ENCODE measurements at places on chromosomes 4 and X. TPM values are rescaled to one million over a fixed set of nuclear protein-coding genes. Genes with fewer than 3 reads are reported as not detected.

The PASD1 gene
- not detected for total RNA-seq

The ATP1B4 gene
- total RNA-seq: not detected

The SLC16A2 gene
- total RNA-seq: 0.99 TPM

The MAP3K15 gene
- not detected for total RNA-seq

The SATL1 gene
- total RNA-seq: not detected

The HELT gene
- not detected for total RNA-seq

The SLC49A3 gene
- 2.5 TPM for total RNA-seq

- H3K4me3 ChIP-seq: no peak overlapping the region
- H3K27ac ChIP-seq: no peak overlapping the region
- no peaks in the 10 kb centered on the region for H3K4me1 ChIP-seq
- no peaks in the 10 kb centered on the region for H3K27me3 ChIP-seq
These were observed 261.6 kb downstream of the IQCM start for GRCh38 chr4:149553959-149554520.

DNA sequence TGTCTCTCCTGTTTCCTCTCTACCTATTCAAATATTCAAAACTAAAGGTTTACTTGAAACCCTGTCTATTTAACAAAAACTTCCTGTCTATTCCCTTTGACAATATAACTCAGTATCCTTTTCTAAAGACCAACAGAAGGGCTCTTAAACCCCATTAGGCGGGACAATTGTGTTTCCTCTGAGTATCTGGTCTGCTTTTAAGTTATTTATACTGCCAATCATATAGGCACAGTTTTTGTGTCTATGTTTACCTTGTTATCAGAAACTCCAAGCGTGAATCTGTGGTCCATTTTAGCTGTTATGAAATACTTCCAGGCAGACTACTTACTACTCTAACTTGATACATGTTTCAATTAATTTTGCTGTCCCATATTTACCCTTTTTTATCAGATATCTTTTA is 350.0 kb upstream of the CTSO start:
- no peaks in the 10 kb centered on the region for H3K36me3 ChIP-seq
- no peak overlapping the region for H3K4me3 ChIP-seq
- H3K27me3 ChIP-seq: no peaks in the 10 kb centered on the region
- no peak overlapping the region for H3K27ac ChIP-seq
- H3K4me1 ChIP-seq: no peaks in the 10 kb centered on the region

GRCh38 chrX:17039826-17040225 is 93.4 kb downstream of the REPS2 start:
- no peaks in the 10 kb centered on the region for H3K4me1 ChIP-seq
- no peaks in the 10 kb centered on the region for H3K27me3 ChIP-seq
- H3K36me3 ChIP-seq: no peaks in the 10 kb centered on the region
- no peak for DNase-seq
- no peak overlapping the region for H3K27ac ChIP-seq
- no peak overlapping the region for H3K4me3 ChIP-seq

DNA sequence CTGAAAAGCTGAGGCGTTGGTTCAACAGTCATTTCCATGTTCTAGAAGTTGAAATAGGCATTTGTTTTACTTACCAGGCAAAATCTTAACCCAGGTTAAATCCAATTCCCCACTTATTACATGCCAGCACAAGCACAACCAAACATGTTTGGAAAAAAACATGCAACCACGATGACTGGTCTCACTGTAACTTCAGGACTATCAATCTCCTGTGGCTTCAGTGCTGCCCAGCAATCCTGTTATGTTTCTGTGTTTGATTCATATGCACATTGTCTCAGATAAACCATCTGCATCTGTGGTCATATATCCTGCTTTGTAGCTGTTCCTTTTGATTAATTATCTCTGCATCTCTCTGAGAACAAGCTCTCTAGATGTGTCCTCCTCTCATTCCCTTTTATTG is 28.3 kb downstream of the PRDM8 start:
- no peak overlapping the region for H3K27ac ChIP-seq
- H3K27me3 ChIP-seq: no peaks in the 10 kb centered on the region
- H3K4me1 ChIP-seq: no peaks in the 10 kb centered on the region
- H3K4me3 ChIP-seq: no peak overlapping the region

GRCh38 chrX:41634284-41634683 is 54.5 kb upstream of the GPR34 start:
- peaks cover 8% of the 10 kb centered on the region for H3K36me3 ChIP-seq
- H3K4me1 ChIP-seq: no peaks in the 10 kb centered on the region
- no peaks in the 10 kb centered on the region for H3K27me3 ChIP-seq
- H3K4me3 ChIP-seq: no peak overlapping the region

GRCh38 chr4:137623013-137623412 is 90.7 kb upstream of the PCDH18 start:
- no peak overlapping the region for H3K27ac ChIP-seq
- H3K4me1 ChIP-seq: no peaks in the 10 kb centered on the region
- no peak overlapping the region for H3K4me3 ChIP-seq
- H3K27me3 ChIP-seq: no peaks in the 10 kb centered on the region
- DNase-seq: no peak
- H3K36me3 ChIP-seq: no peaks in the 10 kb centered on the region

DNA sequence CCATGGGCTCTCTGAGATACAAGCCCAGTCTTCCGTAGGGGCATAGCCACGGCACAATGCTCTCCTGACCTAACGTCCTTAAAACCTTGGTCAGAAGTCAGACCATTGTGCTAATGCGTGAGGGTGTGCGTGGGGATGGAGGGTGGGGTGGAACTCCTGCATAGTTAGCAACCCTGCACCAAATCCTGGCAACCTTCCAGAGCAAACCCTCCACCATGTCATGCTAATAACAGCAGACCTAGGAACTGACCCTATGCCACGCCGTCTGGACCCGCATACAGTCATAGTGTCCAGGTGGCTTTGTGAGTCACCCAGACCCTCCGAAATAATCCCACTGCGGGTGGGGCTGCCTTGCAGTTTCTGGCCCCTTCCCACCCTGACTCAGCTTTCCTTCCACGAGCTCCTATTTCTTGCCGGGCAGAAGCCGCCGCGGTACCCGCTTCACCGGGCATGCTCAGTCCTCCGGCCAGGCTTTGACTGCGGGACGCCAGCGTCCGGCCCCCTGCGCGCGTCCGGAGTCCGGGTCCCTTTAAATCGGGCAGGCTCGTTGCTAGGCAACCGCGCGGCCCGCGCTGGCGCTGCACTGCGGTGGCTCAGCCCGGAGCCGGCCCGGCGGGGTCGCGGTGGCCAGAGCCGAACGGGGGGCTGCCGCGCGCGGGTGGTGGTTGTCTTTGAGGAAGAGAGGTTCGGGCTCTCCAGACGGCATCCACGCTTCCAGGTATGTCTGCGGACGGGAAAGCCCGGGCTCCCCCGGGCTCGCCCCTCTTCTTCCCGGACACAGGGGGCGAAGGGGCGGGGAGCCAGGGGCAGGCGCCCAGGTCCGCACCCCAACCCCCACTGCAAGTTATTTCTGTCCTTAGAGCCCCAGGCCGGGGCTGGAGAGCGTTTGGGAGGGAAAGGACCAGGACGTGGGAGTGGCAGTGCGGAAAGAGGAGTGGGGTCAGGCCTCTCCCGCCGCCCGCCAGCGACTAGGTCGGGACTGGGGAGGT is at the start of gene CCDC160:
Gene CCDC160 (plus strand): TSS at position 557 of the 989 bp plus-strand sequence. CDS start 7,619 bp downstream, outside the sequence.
- H3K27ac ChIP-seq: no peak within 1 kb of the TSS
- H3K27me3 ChIP-seq: no peaks in the 10 kb centered on the region
- peak within 1 kb of the TSS; percentile 66 for H3K4me3 ChIP-seq
- no peaks in the 10 kb centered on the region for H3K4me1 ChIP-seq
- H3K36me3 ChIP-seq: no peaks in the 10 kb centered on the region

All from esophagus squamous epithelium (tissue), 5 donors.